Activated naive CD4-positive, alpha-beta T cell treated with anti-CD3 and anti-CD28 coated beads, Interleukin-2, amount 50 U/mL, for 72 hours (primary cell): ENCODE measurements at places on chromosomes 4 and X. TPM values are rescaled to one million over a fixed set of nuclear protein-coding genes. Genes with fewer than 3 reads are reported as not detected.

The DNAAF6 gene
- total RNA-seq = not detected

The CENPVL1 gene
- not detected for total RNA-seq

The CLGN gene
- total RNA-seq = not detected

The CLTRN gene
- total RNA-seq = not detected

The TRMT2B gene
- total RNA-seq = 25.3 TPM

The TMPRSS11F gene
- total RNA-seq = not detected

The PLAC8 gene
- total RNA-seq = 169 TPM

The CT45A8 gene
- total RNA-seq = not detected

GRCh38 chrX:11944501-11944900, 186.5 kb downstream of the MSL3 start:
- no peak for DNase-seq

DNA sequence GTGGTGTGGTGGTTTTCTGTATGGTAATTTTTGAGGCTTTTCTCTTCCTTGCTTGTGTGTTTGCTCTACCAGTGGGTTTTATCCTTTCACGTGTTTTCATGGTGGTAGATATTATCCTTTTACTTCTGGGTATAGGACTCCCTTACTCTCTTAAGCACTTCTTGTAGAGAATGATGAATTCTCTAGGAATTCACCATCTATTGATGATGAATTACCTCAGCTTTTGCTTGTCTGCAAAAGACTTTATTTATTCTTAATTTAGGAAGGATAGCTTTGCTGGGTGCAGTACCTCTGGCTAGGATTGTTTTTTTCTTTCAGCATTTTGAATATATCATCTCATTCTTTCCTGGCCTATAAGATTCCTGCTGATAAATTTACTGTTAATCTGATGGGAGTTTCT, 415.3 kb downstream of the PDGFC start:
- DNase-seq = no peak

- no peak for DNase-seq
Observed at GRCh38 chr4:7831330-7831729, 108.3 kb downstream of the AFAP1 start.

DNA sequence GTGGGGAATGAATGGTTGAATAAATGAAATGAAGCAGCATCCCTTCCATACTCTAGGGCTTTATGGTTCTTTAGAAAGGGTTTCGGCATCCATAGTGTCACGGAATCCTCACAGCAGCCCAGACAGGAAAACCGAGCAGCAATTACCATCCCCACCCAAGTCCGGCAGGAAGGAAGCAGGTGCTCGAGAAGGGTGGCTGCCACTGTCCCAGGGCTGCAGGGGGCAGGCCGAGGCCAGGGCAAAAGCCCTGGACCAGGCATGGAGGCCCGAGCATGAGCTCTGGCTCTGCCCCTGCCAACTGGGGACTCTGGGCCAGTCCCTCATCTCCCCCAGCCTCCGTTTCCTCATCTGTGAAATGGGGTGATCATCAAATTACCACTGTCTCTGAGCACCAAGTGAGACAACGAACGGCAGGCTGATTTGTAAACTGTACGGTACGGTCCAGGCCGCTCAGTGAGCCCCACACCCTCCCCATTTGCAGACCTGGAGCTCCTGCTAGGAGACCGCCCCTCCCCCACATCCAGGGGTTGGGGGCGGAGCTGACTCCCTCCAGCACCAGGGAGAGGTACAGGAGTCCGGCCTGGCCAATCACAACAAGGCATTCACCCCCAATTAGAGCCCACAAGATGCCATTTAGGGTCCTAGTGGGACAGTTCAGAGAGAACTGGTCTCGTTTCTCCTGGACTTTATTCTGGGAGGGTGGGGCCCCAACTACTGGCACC, 100.4 kb downstream of the WFS1 start:
- DNase-seq = no peak

- no peak for DNase-seq
Observed at GRCh38 chr4:14215116-14215770, 587.7 kb upstream of the BOD1L1 start.

- DNase-seq = peak; percentile 71
Observed at GRCh38 chr4:2954358-2955185, 8.6 kb downstream of the NOP14 start.

DNA sequence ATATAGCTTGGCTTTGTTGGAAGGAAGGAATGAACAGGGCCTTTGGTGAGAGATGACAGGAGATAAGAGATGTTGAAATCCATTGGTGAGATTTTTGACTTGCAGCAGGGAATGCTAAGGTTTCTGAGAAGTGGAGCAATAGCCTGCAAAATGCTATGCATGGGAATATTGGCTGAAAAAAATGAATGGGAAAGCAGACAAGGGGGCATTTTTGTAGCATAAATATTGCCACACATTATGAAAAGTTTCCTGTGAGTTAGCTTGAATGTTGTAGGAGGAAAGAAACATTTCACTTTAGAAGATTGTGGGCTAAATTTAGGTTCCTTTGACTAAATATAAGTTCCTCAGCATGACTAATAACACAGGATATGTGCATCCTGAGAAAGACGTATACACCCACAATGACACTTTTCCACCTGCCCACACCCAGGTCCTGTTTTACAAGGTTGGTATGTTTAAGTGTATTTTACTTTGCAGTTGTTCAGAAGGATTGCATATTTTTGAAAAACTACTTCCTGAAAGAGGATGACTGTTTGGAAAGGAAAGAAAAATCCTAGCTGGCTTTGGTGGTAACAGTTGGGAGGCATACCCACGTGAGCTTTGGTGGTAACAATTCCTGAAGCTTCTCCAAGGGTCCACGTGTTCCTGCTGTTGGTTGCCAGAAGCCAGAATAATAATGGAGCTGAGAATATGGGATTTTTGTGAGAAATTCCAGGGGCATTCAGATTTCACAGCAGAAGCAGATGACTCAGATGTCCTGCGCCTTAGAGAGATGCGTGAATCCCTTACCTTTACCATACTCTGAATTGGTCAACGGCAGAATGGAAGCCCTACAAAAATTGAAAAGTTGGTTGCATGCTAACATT, 28.5 kb downstream of the PHEX start:
- no peak for DNase-seq

GRCh38 chr4:38514465-38515146, 149.4 kb upstream of the KLF3 start:
- DNase-seq = no peak

GRCh38 chr4:56643596-56643995, 37.5 kb downstream of the HOPX start:
- DNase-seq = no peak

- no peak for DNase-seq
Observed at GRCh38 chr4:98630737-98631454, 27.5 kb downstream of the TSPAN5 start.

- DNase-seq = no peak
Observed at GRCh38 chrX:137234651-137235402, 201.0 kb upstream of the GPR101 start.

DNA sequence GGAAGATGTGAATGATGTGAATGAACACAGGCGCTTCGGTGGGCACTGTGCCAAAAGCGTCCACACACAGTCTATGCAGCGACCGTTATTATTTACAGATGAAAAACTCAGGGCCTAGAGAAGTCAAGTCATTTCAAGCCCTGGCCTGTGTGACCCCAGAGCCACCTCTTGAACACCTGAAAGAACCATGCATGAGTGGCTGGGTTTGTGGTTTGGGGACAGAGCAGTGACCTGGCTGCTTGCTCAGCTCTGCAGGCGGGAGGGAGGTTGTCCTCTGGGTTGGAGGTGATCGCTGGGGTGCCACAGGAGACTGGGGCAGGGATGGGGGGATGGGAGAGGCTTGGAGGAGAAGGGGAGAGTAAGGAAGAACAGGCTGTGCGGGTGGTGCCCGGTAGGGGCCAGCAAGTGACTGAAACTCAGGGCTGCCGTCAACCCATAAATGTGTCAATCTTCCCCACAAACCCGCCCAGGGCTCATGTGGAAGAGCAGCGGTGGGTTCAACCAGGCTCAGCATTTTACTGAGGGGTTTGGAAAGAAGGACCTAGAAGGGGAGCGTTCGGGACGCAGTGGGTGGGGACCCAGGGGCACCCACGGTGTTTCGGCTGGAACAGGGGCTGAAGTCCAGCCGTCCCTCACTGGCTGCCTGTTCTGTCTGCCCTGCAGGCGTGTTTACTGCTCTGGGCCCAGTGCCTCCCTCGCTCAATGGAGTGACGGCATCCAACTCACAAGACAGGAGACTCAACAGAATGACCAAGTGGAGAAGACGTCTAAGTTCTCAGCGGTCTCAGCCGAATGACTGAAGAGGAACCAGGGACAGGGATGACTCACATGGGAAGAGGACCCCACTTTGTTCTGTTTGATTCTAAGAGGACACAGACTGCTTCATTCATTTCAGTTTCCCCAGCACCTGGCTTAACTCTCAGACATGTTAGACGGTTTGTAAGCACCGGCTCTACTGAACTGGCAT, 167.8 kb downstream of the AFAP1 start:
- DNase-seq = no peak

DNA sequence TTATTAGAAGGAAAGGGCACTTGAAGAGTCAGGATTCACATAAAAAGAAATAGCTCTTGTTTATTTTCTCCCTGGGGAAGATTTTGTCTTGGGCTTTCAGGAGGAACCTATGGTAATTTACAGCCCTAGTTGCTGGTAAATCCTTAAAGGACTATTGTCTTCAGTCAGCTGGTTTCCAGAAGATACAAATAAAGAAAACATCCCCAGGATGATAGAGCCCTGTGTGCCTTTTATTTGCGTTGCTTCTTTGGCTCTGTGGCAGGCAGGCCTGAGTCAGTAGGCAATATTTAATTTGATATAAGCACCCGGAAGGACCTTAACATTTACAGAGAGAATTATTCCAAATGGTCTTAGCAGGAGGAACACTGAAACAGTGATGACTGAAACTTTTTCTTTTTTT, 131.0 kb upstream of the SLC34A2 start:
- no peak for DNase-seq

DNA sequence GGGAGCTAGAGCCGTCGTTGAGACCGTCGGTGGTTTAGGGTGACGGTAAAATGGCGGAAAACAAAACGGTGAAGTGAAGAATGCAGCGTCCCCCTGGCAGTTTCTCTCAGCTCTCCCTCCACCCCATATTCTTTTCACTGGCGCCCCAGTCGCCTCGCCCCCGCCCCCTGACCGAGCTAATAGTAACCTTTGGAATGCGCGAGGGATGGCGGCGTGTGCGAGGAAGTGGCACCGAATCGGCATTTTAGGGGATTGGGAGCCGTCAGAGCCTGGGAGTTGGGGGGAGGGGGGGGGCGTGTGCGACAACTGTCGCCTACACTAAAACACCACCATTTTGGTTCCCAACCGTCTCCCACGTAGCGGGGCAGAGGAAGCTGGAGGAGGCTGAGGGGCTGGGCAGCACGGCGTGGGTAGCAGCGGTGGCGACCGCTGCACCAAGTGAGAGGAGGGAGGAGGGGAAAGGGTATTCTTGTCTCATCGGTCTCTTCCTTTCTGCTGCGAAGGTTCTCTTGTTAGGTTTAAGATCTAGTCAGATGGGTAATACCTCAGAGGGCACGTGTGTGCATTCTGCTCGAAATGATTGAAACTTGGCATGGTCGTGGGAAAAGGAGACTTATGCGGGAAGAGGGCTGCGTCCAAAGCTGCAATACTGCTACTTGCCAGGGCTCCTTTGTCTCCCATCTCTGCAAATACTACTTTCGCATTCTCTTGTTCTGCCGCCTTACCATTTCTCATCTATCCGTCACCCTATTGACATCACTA, 840 bp downstream of the ZNF711 start:
- no peak for DNase-seq

GRCh38 chrX:82092307-82092706, 890.4 kb downstream of the SH3BGRL start:
- DNase-seq = no peak

DNA sequence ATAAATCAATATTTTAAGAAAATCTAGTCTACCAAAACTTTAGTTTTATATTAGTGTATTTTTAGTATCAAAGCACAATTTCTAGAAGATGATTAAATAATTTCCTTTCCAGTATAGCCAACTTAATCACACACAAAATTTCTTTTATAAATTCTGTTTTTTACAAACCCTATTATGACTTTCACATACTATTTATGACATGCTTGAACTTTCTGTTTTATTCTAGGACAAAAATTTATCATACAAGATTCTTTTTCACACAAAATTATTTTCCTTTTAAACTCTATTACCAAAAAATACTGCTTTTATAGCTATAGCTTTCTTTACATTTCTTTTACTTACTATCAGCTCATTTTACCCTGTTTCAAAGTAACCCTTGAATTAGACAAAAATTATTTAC, 149.5 kb downstream of the OR13H1 start:
- no peak for DNase-seq

DNA sequence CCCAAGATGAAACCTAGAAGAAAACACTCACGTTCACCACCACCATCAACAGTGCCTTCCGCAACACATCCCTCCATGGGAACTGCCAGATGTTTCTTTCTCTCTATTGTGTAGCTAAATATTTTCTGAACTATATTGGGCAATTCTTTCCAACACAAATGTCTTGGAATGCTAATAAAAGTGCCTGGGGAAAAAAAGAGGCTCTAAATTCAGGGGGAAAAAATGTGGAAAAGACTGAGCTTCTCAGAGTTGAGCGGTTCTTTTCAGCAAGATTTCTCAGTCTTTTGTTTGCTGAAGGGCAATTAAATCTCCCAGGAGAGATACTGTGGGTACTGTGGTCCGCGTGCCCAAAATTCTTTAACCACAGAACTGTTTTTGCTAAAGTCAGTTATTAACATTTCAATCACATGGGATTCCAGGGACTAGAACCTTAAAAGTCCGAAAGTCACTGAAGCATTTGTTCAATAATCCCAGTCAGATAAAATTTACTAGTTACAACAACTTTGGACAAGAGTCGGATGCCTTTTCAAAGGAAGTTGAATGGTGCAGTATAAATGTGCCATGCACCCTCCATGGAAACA, 51.9 kb upstream of the DHRSX start:
- no peak for DNase-seq

GRCh38 chr4:110510277-110510676, 34.3 kb downstream of the ENPEP start:
- DNase-seq = no peak

DNA sequence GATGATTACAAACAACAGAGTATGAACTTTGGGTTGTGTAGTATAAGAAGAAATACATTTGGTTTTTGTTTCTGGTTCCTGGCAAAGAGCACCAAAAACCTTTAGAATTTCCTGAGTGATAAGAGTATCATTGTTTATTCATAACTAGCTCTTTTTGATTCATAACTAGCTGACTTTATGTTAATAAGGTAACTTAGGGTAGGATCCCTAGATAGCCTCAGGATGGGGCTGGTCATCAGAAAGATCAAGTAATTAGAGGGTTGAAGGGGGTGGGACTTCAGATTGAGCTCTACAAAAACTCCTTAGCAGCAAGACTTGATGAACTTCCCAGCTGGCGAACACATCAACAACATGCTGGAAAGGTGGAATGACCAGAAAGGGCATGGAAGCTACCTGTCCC, 166.5 kb downstream of the SCFD2 start:
- DNase-seq = no peak

DNA sequence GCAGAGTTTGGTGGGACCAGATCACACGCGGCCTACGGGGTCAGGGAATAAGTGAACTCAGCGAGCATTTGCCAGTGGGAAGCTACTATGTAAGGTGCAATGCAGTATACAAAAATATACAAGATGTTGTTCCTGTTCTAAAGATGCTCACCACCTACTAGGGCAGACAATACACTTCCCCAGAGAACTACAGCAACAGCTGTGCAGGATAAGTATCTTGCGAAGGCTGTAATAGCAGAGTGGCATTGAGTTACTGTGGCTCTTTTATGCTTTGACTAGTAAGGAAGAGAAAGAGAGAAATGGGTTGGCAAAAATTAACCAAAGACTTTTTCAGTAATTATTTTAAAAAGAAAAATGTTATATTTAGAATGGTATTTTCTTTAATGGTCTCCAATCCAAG, 61.2 kb downstream of the CDS1 start:
- no peak for DNase-seq
